ENCODE measurements at places on chromosomes 11 and 22. TPM values are rescaled to one million over a fixed set of nuclear protein-coding genes. Genes with fewer than 3 reads are reported as not detected.

The HARBI1 gene
- 8.0 TPM for total RNA-seq

The OR11H1 gene
- total RNA-seq, result not detected

The BATF2 gene
- total RNA-seq, result 1.1 TPM

The CHRM1 gene
- not detected for total RNA-seq

The IGSF22 gene
- total RNA-seq, result not detected

The PICALM gene
- total RNA-seq, result 291 TPM

The MRGPRE gene
- total RNA-seq, result 1.7 TPM

The TBX10 gene
- total RNA-seq, result not detected

The UBQLN3 gene
- not detected for total RNA-seq

The OR8G5 gene
- not detected for total RNA-seq

The MRPL49 gene
- total RNA-seq, result 67.6 TPM

The CHEK1 gene
- total RNA-seq, result 17.5 TPM

The TMA7B gene
- not detected for total RNA-seq

The KIRREL3 gene
- 1.4 TPM for total RNA-seq

The CD3E gene
- not detected for total RNA-seq

The PYGM gene
- total RNA-seq, result 0.27 TPM

The GSTT2B gene
- 3.8 TPM for total RNA-seq

The OR52I1 gene
- not detected for total RNA-seq

The CASP1 gene
- 0.33 TPM for total RNA-seq

The GDPD5 gene
- total RNA-seq, result 10.3 TPM

The SMC1B gene
- 0.08 TPM for total RNA-seq

The FGF19 gene
- total RNA-seq, result not detected

The MAPK8IP2 gene
- 1.0 TPM for total RNA-seq

Measured in kidney epithelial cell (primary cell).